ENCODE measurements at places on chromosomes 12 and 14. TPM values are rescaled to one million over a fixed set of nuclear protein-coding genes. Genes with fewer than 3 reads are reported as not detected.

Gene OTUB2
- total RNA-seq = 2.3 TPM

- no peak overlapping the region for H3K4me3 ChIP-seq
- H3K27ac ChIP-seq = no peak overlapping the region
- no peaks in the 10 kb centered on the region for H3K36me3 ChIP-seq
- H3K27me3 ChIP-seq = no peaks in the 10 kb centered on the region
- H3K4me1 ChIP-seq = no peaks in the 10 kb centered on the region
Measured at GRCh38 chr12:15863372-15863771, 18.8 kb upstream of the STRAP start.

- H3K4me3 ChIP-seq = no peak overlapping the region
- DNase-seq = no peak
- H3K27me3 ChIP-seq = no peaks in the 10 kb centered on the region
- no peaks in the 10 kb centered on the region for H3K4me1 ChIP-seq
- H3K36me3 ChIP-seq = peaks cover 6% of the 10 kb centered on the region
- H3K27ac ChIP-seq = peak overlapping the region; percentile 16
Measured at GRCh38 chr12:121451961-121452339, 52.0 kb downstream of the RNF34 start.

DNA sequence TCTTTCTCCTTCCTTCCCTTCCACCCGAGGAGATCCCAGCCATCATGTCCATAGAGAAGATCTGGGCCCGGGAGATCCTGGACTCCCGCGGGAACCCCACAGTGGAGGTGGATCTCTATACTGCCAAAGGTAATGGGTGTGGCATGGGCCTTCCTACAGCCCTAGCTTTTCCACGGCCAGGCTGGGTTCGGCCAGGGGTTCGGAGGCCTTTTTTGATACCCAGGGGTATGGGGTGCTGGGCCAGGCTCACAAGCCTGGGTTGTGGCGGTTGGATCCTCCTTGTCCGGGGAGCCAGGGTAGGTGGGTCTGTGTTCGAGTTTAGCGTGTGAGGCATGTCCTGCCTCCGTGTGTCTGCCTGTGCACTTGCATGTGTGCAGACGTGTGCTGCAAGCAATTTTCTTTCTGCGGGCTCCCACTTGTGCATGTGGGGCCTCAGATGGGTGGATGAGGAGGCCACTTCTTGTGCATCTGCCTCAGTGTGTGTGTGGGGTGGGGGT lies 1.5 kb downstream of the ENO2 start:
- H3K4me3 ChIP-seq = peak overlapping the region; percentile 97
- H3K36me3 ChIP-seq = peaks cover 42% of the 10 kb centered on the region
- H3K27me3 ChIP-seq = no peaks in the 10 kb centered on the region
- peaks cover 13% of the 10 kb centered on the region for H3K4me1 ChIP-seq
- DNase-seq = no peak
- H3K27ac ChIP-seq = peak overlapping the region; percentile 39

- no peaks in the 10 kb centered on the region for H3K27me3 ChIP-seq
- no peak overlapping the region for H3K27ac ChIP-seq
- DNase-seq = no peak
- no peak overlapping the region for H3K4me3 ChIP-seq
Measured at GRCh38 chr14:80868260-80868659, 73.3 kb downstream of the CEP128 start.

- no peak overlapping the region for H3K27ac ChIP-seq
- no peaks in the 10 kb centered on the region for H3K4me1 ChIP-seq
- no peak for DNase-seq
Measured at GRCh38 chr12:76569685-76570604, 10.4 kb upstream of the OSBPL8 start.
